ENCODE measurements at places on chromosomes 5 and 9.

GRCh38 chr5:157523976-157524375, 51.6 kb downstream of the ADAM19 start:
- no peak for DNase-seq

DNA sequence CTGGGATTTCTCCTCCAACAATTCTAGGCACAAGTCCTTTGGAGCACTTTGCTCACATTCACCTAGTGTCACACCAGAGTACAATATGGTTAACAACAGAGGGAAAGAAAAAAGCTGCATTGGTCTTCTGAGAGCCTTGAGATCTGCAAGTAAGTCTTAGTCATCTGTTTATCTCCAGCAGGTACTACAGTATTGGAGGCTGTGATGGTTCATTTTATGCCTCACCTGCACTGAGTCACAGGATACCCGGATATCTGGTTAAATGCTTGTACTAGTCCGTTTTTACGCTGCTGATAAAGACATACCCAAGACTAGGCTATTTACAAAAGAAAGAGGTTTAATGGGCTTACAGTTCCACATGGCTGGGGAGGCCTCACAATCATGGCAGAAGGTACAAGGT, 525.0 kb downstream of the NR2F1-AS1 start:
- DNase-seq, result no peak

GRCh38 chr9:116550696-116551436, 136.2 kb upstream of the TRIM32 start:
- no peak for DNase-seq

GRCh38 chr5:78127875-78128274, 166.6 kb downstream of the AP3B1 start:
- peak; percentile 2 for DNase-seq

DNA sequence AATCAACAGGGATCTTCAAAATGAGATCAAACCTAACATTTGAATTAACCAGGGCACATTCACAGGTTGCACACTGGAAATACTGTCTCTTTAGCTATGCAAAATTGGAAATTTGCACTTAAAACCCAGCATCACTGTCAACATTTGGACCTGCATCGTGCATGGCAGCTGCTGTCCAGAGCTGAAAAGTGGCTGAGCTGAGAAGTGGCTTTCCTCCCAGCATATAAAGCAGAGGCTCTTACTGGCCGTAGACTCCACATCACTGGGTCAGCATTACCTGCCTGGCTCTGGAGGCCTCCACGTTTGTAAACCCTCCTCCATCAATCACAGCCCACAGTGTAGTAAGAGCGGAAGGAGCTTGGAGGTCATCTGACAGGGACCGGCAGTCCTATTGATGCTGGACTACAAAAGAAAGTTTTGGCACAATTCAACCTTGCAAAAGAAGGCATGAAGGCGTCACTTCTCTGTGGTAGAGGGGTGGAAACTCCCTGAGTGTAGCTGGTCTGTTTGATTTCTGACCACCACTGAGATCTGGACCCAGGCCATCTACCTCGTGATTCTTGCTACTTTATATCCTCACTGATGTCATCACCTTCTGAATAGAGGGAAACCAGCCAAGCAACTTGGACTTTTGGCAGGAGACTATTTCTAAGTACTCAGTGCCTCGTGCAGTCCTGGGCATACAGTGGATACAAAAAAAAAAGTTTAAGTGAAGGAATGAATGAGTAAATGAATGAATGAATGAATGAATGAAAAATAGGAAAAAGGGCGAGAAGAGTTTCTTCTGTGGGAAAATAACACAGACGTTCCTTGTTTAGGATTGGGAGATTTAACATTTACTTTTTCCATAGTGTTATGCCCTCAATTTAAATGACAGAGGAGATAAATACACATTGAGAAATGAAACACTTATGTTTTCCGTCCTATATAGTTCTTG, 14.8 kb downstream of the RASEF start:
- no peak for DNase-seq

GRCh38 chr9:131467214-131467935, 35.3 kb upstream of the POMT1 start:
- DNase-seq, result no peak

Measured in iPS DF 6.9 (cell line).